ENCODE measurements at places on chromosomes 2 and 18.

- no peak for DNase-seq
These were observed 414.0 kb downstream of the SLC4A3 start for GRCh38 chr2:220041447-220041846.

DNA sequence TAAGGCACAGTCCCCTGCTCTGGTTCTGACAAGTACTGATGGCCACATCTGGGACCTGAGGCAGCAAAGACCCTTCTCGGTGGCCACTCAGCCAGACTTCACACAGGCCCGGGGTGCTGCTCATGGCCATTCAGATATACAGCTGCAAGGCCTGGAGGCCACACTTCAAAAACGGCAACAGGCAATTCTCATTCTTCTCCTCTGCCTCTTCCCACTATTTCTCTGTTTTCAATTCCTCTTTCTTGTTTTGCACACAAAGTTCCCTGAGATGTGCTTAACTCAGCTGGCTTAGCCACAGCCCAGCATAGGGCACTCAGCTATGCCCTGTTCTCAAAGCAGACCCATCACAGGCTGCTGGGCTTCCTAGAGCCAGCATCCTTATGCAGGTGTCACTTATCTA, 29.9 kb downstream of the PTPN18 start:
- DNase-seq = no peak

DNA sequence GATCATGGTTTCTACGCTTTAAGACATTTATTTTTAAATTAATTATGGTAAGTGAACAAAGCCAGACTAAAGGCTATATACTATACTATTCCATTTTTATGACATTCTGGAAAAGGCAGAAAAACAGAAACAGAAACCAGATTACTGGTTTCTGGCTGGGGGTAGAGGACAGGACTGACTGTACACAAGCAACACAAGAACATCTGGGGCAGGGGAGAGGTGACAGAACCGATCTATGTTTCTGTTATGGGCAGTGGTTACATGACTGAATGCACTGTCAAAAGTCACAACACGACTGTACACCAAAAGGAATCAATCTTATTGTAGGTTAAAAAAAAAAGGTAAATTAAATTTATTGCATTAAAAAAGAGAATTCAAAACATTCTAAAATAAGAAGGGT, 64.7 kb downstream of the PTPN2 start:
- DNase-seq = no peak

GRCh38 chr2:36451512-36451911, 95.9 kb downstream of the CRIM1 start:
- DNase-seq = no peak

DNA sequence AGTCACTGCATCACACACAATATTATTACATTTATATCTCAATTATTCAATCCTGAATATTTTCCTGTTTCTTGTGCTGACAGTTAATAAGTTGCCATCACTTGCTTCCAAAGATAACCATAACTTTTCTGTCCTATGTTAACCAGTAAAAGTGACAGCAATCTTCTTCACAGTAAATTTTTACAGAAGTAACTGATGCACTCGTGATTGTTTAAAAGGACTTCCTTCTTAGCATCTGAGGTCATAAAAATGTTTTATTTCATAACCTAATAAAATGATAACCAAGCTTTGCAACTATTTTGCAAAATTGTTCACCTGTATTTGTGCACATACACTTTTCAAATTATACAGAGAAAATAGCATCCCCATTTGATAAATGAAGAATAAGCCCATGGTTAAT, 20.6 kb upstream of the ANKRD62 start:
- no peak for DNase-seq

All from mesothelial cell of epicardium (in vitro differentiated cells).